Left renal cortex interstitium (tissue), 4 donors: ENCODE measurements at places on chromosomes 5 and 9. TPM values are rescaled to one million over a fixed set of nuclear protein-coding genes. Genes with fewer than 3 reads are reported as not detected.

GPRIN1 gene
- polyA plus RNA-seq: 1.8 TPM

ZNF354C gene
- polyA plus RNA-seq: 16.1 TPM

PPP3R2 gene
- 0.09 TPM for polyA plus RNA-seq

SPINK6 gene
- not detected for polyA plus RNA-seq

HINT2 gene
- 70.1 TPM for polyA plus RNA-seq

SKP2 gene
- polyA plus RNA-seq: 44.4 TPM

OR1N2 gene
- polyA plus RNA-seq: not detected
